ENCODE measurements at places on chromosomes 5 and 9.
A peak's percentile ranks its signal among the peaks of the same experiment; 100 is the strongest.

GRCh38 chr5:62922191-62922590 lies 343.6 kb downstream of the LRRC70 start:
- no peak for DNase-seq

DNA sequence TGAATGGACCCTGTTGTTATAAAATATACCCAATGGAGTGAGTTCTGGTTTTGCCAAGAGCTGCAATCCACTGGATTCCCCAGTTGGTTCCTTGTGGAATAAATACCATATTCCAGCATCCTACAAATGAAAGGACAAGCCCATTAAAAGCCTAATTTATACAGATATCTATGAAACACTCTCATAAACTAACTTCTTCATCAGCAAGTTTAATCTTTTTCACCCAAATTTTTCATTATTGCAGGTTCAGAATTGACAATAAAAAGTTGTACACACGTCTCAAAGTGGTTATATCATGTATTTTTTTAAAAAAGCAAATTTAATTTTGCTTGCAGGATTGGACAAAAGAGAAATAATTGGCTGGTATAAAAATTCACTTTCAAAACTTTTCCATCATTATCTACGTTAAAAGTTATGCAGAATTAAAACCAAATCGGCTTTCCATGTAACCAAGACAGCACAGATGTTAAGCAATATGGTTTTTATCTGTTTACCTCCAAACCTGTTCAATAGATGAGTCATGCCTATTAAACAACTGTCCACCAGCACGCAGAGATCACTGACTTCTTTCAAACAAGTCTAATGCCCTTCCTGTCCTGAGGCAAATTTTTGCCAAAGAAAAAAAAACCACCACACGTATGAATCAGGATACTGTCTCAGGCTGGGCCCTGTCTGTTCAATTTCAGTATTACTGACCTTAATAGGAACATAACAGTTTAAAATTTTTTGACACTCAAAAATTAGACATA lies 42.5 kb downstream of the CEMIP2 start:
- DNase-seq, result peak; percentile 33

GRCh38 chr5:56026863-56027300 lies 32.1 kb upstream of the IL6ST start:
- DNase-seq, result no peak

DNA sequence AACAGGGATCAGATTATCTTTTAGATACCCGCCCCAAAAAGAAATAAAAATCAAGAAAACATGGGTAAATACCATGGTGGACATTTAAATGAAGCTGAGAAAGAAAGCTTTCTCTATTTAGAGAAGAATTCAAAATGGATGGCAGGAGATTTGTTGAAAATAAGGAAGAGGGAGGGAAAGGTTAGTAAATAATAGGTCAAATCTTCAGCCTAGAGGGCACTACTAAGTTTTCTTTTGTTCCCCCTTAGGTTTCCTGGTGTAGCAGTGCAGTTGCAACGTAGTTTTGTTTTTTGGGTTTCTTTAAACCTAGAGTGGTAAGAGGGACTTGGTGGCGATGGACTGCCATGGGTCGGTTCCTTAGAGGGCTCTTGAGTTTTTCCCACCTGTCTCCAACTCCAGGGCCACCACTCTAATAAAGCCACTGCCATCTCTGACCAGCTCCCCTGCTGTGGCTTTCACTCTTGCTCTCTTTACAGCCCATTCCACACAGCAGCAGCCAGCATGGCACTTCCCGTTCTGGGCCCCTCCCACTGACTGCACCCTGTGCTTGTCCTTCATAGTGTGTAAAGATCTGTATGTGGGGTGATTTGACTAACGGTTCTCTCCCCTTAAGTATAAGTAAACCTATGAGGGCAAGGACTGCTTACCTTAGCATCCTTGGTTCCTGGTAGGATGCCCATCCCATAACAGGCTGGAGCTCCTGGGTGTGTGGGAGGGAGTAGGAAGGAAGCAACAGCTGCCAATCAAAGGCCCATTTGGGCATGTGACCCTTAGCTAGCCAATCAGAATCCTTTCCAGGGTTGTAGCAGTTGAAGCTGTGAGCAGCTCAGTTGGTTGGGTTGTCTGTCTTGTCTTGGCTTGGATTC lies 118.3 kb downstream of the SLC1A3 start:
- peak; percentile 71 for DNase-seq

- DNase-seq, result no peak
Measured at GRCh38 chr9:33051144-33051543, 25.3 kb downstream of the SMU1 start.

- no peak for DNase-seq
Measured at GRCh38 chr9:135070198-135070951, 17.1 kb upstream of the OLFM1 start.

DNA sequence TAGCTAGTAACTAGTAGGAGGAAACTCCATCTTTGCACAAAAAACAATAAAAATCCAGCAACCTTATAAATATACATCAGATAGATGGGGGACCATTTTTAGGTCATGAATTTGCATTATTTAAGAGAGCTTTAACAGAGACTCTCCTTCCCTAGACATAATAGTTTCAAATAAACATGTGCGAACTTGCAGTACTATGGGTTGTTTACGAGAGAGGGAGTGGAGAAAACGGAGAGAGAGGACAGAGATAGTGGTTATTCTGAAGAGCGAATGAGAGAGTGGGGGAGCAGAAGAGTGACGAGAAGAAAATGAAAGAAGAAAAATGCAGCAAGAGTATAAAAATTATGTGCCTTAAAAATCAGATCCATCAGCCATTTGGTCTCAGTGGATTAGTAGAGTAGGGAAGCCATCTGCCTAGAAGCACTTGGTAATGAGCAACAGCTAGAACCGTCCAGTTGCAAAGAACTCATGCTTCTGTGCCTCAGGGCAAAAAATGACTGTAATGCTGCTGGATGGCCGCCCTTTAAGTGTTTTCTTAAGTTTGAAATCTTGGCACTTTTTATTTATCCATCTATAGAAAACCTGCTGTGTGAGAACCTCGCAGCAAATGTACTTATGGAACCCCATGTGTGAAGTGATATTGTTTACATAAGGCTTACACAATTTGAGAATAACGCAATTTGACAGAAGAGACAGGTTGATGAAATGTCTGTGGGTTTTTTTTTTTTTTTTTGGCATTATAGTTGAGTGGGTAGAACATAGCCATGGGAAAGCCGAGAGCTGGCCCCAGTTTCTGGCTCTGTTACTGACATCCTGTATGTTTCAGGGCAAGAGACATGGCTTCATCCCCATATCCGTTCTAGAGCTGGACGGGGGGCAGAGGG lies 95.6 kb upstream of the ZNF608 start:
- no peak for DNase-seq

- DNase-seq, result no peak
Measured at GRCh38 chr9:108291586-108291932, 564.2 kb downstream of the ACTL7B start.

DNA sequence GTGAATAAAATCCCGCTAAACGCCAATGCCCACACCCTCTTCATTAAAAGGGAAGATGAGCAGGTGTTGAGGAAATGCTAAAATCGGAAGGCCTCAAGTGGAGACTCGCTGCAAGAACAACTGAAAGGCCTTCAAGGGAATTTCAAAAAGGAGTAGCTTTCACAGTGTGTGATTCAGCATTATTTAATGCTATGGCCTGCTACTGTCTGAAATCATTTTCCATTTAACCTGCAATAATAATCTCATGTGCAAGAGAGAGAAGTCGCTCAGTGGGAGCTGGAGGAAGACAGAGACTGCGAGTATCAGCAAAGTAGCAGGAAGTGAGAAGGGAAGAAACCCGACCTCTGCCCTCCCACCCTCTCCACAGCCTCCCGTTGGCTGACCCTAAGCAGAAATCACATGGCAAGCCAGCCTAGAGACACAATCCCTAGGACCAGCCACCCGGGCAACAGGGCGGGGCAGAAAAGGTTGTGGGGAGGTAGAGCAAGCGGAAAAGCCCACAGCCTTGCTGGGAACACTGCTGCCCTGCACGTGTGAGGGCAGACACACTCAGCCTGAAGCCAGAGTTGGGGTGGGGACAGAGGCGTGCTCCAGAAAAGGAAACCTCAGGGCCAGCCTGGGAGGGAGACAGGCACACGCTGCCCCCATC lies 39.9 kb upstream of the CTSL start:
- DNase-seq, result peak; percentile 41

- DNase-seq, result no peak
Measured at GRCh38 chr5:113128082-113128481, 151.5 kb downstream of the DCP2 start.

DNA sequence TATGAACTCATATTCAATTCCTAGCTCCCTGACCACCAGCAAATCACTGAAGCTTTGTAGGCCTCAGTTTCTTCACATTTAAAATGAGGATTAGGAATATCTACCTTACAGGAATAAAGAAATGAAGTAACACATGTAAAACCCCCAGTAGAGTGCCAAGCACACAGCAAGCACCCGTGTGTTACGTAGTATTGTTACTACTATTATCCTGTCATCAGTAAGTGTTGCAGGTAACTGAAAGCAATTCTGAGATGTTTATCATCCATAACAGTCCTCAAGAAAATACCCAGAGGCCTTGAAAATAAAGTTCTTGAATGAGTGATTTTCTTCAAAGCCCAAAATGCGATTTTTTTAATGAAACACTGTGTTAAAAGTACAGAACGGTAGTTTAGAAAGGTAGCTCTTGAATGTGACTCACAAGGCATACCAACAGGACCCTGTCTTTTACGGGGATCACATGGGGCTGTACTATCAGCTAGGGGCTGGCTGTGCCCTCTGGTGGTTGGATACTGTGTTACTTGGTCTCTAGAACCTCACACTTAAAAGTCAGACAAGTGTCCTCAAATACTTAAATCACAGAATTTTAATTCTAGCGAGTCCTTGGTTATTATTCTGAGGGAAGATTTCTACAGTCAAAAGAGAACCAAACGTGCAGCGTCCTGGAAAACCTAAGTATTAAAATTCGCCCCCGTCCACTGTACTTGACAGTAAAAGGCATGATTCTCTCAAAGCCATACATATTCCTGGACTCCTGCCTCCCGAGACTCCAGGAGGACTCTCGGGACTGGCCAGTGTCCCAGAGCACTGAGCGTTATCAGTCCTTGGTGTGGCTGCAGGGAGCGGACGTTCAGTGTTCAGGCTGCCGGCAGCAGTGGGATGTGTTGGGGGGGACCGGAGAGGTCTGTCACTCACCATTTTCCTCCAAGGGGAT lies 725 bp downstream of the NDUFB6 start:
- DNase-seq, result peak; percentile 88

DNA sequence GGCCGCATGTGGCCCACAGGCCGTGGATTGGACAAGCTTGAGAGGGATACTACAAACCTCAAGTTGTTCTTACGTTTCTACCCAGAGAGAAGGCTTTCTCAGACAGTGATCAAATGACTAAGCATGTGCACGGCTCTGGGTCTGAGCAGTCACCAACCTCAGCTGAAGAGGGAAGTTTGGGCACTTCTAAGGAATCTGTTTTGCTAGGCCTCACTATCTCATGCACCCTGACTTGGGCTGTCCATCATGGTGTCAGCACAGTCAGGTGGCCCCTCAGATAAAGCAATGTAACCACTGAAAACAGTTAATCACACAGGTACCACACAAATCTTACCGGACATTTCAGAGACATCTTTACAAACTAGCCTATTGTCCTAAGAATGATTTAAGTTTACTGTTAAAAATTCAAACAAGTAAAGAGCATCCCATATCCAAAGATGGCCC lies 24.6 kb downstream of the CSF2 start:
- DNase-seq, result no peak

- DNase-seq, result no peak
Measured at GRCh38 chr9:1917396-1917935, 97.7 kb upstream of the SMARCA2 start.

DNA sequence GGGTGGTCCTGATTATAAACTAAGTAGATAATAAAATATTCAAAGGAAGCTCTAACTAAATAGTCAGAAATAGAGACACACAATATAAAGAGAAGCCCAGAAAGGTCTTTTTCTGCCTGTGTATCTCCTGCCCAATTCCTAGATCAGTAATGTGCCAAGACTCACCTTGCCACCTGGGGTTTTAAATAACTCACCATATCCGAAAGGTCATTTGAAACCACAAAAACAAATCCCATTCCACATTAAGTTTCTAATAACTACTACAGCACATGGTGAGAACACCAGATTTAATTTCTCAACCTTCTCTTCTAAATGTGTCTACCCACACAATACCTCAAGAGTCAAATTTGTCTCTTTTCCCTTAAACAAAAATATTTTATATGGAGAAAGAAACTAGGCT lies 75.2 kb downstream of the ZNF608 start:
- DNase-seq, result no peak

GRCh38 chr9:93436655-93437407 lies 14.7 kb upstream of the FAM120A start:
- DNase-seq, result no peak

DNA sequence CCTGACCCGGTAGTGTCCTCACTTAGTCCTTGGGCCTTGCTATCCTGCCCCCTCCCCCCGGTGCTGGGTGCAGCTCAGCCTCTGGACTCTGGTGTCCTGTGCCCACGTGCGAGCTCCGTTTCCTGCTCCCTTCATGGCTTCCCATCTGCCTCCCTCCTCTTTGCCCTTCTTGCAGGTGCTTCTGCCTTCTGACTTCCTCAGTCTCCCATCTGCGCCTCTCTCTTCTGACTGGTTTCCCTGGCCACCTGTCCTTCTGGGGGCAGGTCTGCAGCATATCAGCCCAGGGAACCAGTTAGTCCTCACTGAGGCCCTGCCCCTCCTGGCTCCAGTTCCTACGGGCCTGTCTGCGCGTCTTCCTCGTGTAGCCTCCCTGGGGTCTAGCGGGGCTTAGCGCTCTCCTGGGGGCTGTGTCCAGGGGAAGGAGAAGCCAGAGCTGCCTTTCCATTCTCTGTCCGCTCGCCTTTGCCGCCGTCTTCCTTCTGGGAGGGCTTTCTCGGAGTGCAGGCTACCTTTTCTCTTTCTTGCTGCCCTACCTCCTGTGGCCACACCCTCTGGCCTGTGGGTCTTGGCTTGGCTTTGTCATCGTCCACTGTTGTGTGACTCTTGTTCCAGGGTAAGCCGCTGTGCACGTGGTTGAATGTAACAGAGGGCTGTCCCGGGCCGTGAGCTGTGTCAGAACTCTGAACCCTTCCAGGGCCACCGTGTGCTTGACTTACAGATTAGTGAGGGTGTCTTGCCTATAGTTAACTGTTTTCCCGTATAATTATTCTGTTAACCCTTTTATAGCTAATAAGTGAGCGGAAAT lies 51.8 kb downstream of the EHMT1 start:
- no peak for DNase-seq

GRCh38 chr5:3601061-3601710 lies 5.6 kb downstream of the IRX1 start:
- DNase-seq, result no peak

All from hematopoietic multipotent progenitor cell treated with erythropoietin and hydrocortisone succinate and interleukin-3 and kit ligand, for 15 days (in vitro differentiated cells).